Spleen (tissue), 13 donors: ENCODE measurements at places on chromosomes 7 and 10.
A peak's percentile ranks its signal among the peaks of the same experiment; 100 is the strongest.

DNA sequence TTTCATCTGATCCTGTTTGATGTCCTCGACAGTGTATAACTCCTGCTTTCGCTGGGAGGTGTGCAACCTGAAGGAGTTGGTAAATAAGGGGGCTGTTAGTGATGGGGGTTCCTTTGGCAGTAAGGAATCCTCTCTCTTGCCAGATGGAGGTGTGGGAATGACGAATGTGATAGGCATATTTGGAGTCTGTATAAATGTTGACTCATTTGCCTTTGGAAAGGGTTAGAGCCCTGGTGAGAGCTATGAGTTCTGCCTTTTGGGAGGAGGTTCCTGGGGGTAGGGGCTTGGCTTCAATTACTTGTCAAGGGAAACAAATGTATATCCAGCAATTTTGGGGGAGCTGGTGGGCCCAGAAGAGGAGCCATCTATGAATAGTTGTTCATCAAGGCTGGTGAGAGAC is 11.4 kb upstream of the CHST3 start:
- no peak for DNase-seq

DNA sequence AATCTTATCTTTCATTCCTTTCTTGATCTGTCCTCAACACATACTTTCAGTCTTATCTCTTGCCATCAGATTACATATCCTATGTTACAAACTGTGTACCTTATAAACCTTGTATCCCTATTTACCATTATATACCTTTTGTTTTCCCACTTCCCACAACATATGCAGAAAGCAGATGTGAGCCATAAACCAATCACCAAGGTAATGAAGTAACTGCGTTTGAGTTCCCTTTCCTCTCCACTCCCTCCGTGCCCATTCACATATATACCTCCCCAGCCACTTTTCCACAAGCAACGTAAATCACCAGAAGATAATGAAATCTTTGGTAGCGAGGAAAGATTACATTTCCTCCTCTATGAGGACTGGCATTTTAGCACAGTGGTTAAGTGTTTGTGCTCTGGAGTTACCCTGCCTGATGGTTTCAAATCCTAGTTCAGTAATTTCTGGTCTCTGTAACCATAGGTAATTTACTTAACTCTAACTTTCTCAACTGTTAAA is 55.5 kb upstream of the PHF14 start:
- no peak for DNase-seq

GRCh38 chr7:79732535-79732934 is 279.1 kb upstream of the MAGI2 start:
- no peak for DNase-seq

DNA sequence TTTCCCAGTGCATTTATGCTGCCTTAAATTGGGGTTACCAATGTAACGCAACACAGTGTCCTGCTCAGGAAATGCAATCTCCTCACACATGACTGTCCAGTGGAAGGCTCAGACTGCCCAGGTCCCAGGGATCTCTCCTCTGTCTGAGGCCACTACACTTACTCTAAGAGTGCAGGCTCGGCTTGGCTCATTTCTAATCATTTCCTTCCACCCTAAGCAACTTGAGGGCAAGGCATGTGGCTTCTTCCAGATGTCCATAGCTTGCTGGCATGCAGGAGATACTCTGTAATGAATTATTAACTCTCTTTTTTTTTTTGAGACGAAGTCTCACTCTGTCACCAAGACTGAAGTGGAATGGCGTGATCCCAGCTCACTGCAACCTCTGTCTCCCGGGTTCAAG is 23.7 kb downstream of the PLAC9 start:
- peak; percentile 21 for DNase-seq

GRCh38 chr7:43108255-43109011 is 4.0 kb upstream of the HECW1 start:
- DNase-seq, result peak; percentile 78

GRCh38 chr7:94633687-94634086 is 22.2 kb downstream of the SGCE start:
- DNase-seq, result no peak

DNA sequence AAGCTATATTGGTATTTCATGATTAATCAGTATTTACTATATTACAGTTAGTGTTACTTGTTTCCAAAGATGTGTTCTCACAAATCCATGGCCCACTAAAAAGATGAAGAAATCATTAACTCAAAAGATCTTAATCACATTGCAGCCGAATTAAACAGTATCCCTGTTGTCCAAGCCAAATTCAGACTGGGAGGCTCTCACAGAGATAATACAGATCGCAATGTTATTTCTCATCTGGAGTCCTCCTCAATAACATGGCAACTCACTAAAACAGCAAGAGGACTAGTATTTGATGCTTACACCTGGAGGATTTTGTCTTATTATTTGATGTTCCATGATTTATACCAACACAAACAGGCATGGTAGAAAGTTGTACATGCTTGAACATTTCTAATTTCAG is 23.4 kb downstream of the CYP51A1 start:
- DNase-seq, result no peak

DNA sequence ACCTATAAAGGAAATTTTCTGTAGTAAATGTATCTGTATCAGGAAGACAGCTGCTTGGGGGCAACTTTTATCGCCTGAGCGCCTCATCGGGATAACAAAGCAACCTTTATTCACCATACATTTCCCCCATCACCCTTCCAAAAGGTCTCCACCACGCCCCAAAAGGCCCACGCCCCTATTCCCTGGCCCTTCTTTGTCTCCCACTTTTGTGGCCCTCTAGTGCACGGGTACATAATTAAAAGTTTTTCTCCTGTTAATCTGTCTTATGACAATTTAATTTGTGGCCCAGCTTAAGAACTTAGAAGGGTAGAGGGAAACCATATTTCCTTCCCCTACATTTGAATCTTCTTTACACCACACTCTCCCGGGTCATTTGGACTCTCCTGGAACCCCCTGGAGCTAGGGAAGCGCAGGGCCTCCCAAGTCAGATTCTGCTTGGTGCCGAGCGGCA is 625 bp downstream of the RP9 start:
- DNase-seq, result no peak

GRCh38 chr10:75632805-75633462 is 201.5 kb downstream of the LRMDA start:
- DNase-seq, result no peak

- DNase-seq, result no peak
Measured at GRCh38 chr10:33265621-33266020, 68.8 kb downstream of the NRP1 start.

- DNase-seq, result no peak
Measured at GRCh38 chr7:95777269-95777668, 4.9 kb downstream of the DYNC1I1 start.

DNA sequence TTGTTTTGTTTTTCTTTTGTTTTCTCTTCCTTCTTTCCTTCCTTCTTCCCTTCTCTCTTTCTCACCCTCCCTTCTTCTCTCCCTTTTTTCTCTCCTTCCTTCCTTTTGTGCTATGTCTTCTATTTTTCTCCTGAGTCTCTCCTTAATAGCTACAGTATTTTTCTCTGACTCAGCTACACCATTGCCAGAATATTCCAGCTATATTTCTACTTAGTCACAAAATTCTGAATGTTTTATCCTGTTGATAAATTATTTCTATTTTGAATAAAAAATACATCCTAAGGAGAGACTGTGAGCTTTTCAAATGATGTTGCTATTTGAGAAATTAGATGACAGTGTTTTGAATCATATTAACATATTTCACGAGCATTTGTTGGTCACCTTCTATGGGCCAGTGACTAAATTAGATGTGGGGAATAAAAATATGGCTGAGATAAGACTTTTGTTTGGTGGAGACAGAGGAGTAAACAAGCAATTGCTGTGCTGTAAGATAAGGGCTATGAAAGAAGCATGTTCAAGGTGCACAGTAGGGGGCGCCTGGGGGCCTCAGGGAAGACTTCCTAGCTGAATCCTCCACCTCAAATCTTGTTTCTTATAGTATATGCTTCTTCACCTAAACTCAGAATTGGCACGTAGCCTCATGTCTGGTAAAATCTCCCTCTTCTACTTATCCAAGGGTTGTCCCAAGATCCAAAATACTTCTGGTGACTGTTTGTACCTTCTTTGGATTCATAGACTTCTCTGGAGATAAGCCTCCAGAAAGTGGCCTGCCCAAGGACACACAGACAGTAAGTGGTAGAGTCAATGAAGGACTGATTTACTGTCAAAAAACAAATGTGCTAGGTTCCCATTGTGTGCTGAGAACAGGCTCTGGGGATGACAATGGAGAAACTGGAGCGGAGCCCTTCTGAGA is 115.5 kb upstream of the CREB5 start:
- DNase-seq, result no peak

DNA sequence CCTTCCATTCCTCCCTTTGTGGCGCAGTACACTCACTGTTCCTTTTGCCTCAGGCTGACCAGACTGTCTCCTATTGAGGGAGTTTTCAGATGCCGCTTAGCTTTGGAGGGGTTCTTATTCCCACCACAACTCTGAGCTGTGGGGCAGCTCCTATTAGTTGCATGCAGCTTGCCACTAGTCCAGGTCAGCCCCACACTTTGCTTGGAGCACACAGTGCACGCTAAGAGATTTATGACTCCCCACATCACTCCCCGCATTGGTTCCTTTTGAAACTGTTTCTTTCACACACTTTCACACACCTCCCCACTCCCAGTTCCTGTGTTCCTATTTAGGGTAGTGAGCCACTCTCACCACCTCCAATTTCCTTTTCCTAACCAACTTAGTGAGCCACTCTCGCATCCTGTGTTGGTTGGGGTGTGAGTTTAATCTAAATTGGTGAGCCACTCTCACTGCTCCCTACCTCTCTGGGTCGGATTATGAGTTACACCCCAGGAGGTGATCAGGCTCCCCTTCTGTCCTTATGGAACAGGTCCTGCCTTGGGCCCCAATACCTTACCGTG is 10.4 kb upstream of the ZNF485 start:
- no peak for DNase-seq
